ENCODE measurements at places on chromosomes 7 and 10. TPM values are rescaled to one million over a fixed set of nuclear protein-coding genes. Genes with fewer than 3 reads are reported as not detected.

The ATP6V0A4 gene
- total RNA-seq = 0.16 TPM

DNA sequence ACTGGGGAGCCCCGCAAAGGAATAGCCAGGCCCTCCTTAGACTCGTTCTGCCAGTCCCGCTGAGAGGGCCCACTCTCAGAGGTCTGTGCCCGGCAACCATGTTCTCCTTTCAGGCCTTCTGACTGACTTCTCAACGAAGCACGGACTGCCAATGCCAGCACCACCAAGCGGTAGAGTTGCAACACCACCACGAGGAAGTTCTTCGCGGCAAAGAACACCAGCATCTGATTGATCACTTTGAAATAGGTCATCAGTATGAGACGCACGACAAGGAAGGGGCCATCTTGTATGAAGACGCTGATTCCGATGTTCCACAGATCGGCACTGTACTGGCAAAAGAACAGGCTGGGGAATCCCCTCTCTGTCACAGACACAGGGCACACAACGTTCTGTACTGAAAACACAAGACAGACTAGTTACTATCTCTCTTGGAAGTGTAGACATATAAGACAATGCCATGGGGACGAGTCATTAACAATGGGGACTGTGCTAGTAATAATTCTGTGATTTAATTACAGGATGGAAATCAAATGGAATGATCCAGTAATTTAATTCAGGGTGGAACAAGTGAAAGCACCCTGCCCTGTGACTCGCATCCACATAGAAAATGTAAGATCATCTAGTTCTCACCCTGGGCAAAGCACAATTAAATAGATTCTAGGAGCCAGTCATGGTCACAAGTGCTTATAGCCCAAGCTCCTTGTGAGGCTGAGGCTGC, 42.7 kb downstream of the TMEM26 start:
- no peak overlapping the region for H3K27ac ChIP-seq
- no peaks in the 10 kb centered on the region for H3K36me3 ChIP-seq

DNA sequence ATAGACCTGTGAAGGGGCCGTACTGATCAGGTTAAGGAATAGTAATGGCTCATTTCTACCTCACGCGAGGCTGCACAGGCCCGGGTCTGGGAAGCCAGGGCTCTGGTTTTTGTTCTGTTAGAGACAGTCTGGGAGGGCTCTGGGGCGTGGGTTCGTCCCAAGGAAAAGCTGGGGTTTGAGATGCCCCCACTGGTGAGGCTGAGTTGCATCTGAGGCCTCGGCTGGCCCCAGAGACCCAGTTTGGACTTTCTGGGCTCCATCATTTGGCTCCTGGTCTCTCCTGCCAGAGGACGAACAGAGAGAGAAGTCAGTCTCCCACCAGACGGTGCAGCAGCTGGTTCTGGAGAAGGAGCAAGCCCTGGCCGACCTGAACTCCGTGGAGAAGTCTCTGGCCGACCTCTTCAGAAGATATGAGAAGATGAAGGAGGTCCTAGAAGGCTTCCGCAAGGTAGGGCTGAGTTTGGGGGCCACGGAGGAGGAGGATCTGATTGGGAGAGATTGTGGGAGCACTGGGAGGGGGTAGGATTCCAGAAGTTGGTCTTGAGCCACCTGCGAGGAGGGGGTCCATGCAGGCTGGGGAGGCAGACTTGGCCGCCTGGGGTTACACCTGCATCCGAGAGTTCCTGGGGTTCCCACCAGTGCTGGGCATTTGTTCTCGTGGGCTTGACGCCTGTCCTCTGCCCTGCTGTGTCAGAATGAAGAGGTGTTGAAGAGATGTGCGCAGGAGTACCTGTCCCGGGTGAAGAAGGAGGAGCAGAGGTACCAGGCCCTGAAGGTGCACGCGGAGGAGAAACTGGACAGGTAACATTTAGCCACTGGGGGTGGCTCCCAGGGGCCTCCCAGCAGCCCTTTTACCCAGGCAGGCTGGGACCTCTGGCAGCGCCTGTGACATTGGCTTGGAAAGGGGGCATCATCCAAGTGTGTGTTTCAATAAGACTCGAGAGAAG, 22.5 kb upstream of the BTBD16 start:
- H3K36me3 ChIP-seq = peaks cover 32% of the 10 kb centered on the region
- peak; percentile 31 for DNase-seq
- no peaks in the 10 kb centered on the region for H3K4me1 ChIP-seq
- H3K27me3 ChIP-seq = no peaks in the 10 kb centered on the region
- H3K27ac ChIP-seq = no peak overlapping the region

DNA sequence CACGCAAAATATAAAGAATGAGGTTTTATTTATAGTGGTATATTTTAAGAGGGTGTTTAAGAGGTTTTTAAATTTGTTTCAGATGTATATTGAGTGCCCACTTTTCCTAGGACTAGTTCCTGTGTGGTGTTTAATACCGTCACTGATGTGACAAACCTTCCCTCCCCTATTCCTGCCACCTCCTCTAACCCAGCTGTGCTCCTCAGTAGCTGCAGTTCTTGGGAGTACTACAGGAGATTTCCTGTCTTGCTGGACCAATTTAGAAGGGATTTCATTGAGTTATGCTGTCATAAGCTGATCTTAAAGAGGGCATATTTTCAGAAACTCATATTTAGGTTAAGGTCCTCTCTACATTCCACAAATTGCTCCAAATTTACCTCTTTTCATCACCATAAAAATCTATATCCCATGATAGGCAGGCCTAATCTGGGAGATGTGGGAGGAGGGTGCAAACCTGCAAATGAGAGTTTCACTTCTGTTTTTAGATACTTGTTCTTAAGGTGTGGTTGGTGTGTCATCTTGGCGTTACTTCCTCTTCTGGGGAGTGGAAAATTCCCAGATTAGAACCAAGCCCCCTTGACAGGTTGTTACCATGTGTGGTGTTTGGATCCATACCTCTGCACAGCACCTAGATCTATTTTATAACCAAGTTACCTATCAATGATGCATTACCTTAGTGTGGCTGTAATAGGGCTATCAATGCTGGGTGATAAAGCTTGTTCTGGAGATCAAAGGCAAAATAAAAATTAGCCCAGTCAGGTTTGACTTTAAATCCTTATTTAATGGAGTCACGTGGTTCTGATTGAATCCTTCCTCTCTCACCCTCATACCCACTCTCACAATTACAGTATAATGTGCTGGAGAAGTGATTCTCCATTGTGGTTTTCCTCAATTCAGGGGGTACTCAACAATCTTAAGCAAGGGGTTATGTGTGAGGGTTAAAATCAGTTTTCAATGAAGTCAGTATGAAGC, 141.1 kb downstream of the CDK14 start:
- no peaks in the 10 kb centered on the region for H3K36me3 ChIP-seq
- no peak for DNase-seq
- no peaks in the 10 kb centered on the region for H3K27me3 ChIP-seq
- no peaks in the 10 kb centered on the region for H3K4me1 ChIP-seq
- no peak overlapping the region for H3K27ac ChIP-seq

DNA sequence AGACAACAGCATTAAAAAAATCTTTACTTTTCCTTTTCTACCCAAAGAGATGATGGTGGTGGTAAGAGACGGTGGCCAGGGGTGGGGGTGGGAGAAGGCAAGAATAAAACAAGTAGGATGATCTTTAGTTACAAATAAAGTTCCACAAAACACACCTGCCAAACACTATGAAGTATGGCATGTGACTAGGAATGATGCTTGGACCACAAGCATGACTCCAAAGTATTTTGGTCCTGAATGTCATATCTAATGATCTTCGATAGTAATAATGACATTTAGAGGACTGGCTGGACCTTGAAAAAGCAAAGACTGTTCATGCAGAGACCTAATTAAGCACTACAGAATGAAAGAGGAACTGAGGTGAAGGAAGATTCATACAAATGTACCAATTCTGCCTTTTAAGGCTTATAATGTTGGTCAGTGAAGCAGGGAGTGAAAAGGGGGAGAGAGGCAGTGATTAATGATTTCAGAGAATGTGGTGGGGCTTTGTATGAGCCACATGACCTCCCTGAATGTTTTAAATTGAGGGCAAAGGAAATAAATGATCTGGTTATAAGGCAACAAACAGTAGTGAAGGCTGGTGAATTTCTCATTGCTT, 29.6 kb upstream of the DKK1 start:
- no peak overlapping the region for H3K4me3 ChIP-seq
- no peak overlapping the region for H3K27ac ChIP-seq
- DNase-seq = no peak
- no peaks in the 10 kb centered on the region for H3K4me1 ChIP-seq
- no peaks in the 10 kb centered on the region for H3K27me3 ChIP-seq

DNA sequence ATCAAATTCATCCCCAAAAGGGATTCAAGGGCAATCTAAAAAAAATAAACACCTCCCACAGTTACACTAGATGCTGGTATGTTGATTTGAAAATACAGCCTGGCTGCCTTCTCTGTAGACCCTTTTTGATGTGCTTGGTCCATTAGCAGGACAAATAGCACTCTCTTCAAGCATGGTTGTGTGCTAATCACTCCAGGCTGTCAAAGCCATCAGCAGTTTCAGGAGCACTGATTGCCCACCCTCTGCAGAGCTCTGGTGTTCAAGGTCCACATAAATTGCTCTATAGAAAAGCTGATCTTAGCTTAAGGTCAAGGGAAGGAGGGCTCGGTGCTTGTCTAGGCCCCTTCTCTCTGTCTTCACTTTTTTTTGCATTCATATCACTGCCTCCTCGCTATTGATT, 35.4 kb downstream of the PRR15 start:
- no peaks in the 10 kb centered on the region for H3K36me3 ChIP-seq
- no peak overlapping the region for H3K27ac ChIP-seq
- H3K4me3 ChIP-seq = no peak overlapping the region
- H3K4me1 ChIP-seq = peaks cover 10% of the 10 kb centered on the region

DNA sequence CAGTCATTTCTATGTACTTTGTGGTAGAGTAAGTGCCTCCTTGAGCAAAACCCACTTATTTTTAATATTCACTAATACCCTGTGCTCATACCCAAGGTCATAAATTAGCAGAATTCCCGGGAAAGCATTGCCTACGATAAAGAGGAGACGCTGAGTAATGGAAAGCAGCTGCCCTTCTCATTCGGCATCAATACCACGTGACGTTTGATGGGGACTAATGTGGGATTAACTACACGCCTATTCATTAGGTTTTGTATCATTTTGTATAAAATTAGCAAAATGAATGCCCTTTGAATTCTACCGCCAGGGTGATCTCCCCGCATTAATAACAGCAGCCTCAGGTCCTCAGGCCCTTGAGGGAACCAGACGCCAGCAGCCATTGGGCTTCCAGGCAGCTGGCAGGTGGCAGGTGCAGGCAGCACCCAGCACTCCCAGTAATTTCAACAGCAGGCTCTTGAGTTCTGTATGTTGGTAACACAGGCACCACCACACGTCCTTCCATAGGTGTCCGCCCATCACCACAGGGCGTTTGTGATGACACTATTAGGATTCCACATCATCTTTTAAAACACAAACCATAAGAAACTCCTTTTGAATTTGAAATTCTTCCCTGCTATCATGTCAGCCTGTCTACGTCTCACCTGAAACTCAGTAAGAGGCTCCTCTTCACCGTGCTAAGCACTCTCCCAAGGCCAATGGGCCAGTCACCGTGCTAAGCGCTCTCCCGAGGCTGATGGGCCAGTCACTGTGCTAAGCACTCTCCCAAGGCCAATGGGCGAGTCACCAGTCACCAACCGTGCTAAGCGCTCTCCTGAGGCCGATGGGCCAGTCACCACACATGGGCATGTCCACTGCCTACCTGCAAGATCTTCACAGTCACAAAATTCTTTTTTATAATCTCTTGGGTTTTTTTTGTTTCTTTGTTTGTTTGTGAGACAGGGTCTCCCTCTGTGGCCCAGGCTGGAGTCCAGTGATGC, 509.4 kb downstream of the PTPRN2 start:
- H3K4me3 ChIP-seq = no peak overlapping the region
- no peaks in the 10 kb centered on the region for H3K4me1 ChIP-seq
- H3K27ac ChIP-seq = no peak overlapping the region
- no peaks in the 10 kb centered on the region for H3K36me3 ChIP-seq

DNA sequence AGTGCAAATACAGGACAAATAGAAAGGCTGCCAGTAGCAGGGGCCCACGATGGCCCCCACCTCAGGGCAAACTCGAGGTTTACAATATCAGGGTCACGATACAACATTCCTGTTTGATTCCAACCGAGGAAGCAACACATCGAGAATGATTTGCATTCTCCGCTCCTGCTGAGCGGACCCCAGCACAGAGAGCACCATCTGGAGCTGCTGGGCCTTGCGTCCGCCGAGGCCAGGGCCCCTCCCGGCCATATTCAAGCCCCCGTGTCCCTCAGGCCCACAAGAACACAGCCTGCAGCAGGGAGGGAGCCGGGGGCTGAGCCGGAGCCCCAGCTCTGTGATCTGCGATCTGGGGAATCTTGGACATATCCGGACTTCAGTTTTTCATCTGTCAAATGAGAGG, 84.3 kb downstream of the PRKAG2 start:
- no peak overlapping the region for H3K4me3 ChIP-seq
- peaks cover 9% of the 10 kb centered on the region for H3K4me1 ChIP-seq
- H3K27ac ChIP-seq = peak overlapping the region; percentile 61
- H3K27me3 ChIP-seq = no peaks in the 10 kb centered on the region
- H3K36me3 ChIP-seq = no peaks in the 10 kb centered on the region

DNA sequence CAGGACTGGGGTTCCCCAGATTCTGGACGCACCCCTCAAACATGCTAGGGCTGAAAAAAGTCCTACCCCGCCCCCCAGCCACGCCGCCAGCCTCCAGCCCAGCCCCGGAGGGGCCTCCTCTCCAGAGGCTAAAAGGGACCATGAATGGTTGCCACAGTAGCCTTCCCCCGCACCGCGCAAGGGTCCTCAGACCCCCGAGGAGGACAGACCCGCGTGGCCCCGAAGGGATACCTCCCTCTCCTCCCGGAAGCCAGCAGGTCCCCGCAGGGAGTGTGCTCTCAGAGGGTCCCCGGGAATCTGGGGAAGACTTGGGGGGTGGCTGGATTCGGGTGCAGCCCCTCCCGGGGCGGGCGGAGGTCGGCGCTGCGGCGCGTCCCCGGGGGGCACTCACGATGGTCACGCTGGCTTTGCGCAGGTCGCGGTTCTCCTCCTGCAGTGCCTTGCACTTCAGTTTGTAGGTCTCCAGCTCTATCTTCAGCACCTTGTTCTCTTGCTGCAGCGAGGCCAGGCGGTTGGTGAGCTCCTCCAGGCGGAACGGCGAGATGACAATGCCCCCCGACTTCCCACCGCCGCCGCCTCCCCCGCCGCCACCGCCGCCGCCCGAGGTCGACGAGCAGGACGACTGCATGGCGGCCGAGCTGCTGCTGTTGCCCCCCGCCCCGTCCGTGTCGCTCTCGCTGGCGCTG, 482 bp downstream of the CCDC6 start:
- peak overlapping the region; percentile 88 for H3K4me3 ChIP-seq
- H3K36me3 ChIP-seq = no peaks in the 10 kb centered on the region
- H3K27ac ChIP-seq = peak overlapping the region; percentile 50
- no peaks in the 10 kb centered on the region for H3K27me3 ChIP-seq
- H3K4me1 ChIP-seq = peaks cover 16% of the 10 kb centered on the region

Measured in endodermal cell (in vitro differentiated cells).